ENCODE measurements at places on chromosomes 4 and X.
A peak's percentile ranks its signal among the peaks of the same experiment; 100 is the strongest.

GRCh38 chr4:119053245-119053644 is 82.4 kb upstream of the MYOZ2 start:
- no peak for DNase-seq

DNA sequence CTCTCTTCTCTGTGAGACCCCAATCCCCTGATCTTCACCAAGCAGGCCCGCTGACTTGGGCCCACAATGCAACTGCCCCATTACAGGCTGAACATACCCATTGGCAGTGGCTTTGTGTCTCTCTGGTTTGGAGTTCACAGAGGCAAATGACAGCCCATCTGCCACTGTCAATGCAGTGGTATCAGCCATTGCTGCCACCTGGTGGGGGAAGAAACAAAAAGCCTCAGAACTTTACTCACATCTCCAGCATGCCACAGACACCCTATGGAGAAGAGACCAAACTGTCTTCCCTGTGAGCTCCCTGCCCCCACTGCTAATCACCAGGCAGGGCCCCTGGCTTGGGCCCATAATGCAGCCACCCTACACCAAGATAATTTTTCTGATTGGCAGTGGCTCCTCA is 729.3 kb upstream of the ACTRT1 start:
- DNase-seq: no peak

- peak; percentile 64 for DNase-seq
These were observed 10.2 kb upstream of the TMEM185A start for GRCh38 chrX:149641835-149642234.

DNA sequence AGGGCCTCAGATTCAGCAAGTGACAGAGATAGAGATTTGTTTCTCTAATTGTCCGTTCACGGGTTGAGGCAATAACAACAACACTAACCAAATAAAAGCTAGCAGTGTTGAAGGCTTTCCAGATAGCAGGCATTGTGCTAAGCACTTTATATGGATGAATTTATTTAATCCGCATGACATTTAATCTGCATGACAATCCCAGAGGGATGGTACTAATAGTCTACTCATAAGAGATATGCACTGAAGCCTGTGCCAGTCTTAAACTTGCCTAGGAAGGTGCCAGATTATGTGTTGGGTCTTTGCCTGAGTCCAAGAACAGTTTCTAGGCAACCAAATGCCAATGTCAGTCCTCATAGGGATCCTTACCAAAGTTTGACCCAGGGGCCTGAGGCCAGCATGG is 37.7 kb upstream of the FAT1 start:
- no peak for DNase-seq

- no peak for DNase-seq
These were observed 42.9 kb downstream of the DCTD start for GRCh38 chr4:182874304-182874751.

GRCh38 chr4:143726714-143727113 is 26.2 kb upstream of the FREM3 start:
- DNase-seq: no peak

DNA sequence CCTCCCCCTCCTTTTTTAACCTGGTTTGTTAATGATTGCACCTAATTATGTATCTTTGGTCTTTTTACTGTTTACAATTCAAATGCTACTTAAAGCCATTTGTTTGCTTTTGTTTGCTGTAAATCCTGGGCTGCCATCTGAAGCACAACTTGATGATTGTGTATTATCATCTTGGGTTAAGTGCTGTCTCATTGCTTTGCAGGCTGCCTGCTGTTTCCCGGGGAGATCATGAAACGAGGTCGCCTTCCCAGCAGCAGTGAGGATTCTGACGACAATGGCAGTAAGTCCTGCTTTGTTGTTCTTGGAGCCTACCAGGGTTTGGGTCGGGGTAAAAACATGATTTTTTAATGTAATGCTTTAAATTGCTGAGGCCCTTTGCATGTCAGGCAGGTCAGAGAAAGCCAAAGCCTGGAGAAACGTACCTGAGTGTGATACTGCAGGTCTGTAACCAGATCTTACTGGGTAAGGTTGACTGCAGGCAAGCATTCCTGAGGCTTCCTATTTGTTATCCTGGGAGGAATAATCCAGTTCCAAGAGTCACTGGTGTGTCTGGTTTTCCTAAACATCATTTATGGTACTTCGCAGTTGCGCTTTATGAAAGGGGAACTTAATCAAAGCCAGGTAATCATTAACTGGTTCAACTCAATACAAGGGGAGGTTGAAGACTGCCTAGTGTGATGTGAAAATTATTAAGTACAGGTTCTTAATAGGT is 22.2 kb downstream of the JADE1 start:
- peak; percentile 51 for DNase-seq

DNA sequence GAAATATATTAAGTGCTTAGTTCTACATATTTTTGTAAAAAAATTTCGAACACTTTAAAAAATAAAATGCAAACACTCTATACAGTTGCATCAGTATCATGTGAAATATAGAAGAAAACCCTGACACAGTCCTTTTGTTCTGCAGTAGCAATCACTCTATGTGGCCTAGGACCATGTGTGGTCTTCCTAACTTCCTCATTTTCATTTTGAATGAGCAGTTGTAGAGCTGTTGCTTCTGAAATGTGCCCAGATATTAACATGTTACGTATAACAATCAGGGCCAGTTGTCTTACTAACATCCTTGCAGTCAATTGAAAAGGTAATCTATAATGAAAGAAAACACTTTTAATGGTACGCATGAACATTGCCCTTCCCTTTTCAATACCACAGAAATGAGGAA is 107.9 kb downstream of the ZNF827 start:
- DNase-seq: no peak

GRCh38 chr4:12791536-12791935 is 692.6 kb downstream of the RAB28 start:
- no peak for DNase-seq

DNA sequence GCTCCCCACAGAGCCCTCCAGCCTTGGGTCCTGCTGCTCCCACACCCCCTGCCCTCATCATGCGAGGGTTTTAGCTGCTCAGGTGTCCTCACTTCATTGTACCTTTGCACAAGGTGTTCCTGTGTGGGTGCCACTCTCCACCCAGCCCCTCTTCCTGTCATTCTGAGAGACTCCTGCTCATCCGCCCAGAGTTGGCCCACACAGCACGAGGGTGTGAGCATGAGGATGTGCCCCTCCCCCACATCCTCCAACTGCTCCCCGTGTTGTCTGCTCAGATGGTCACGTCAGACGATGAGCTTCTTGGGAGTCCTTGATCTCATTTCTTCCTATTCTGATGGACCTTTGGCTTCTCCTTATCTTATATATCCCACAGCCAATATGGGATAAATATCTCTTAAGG is 53.2 kb downstream of the HTT-AS start:
- DNase-seq: no peak

GRCh38 chr4:89157488-89158024 is 46.2 kb downstream of the TIGD2 start:
- DNase-seq: no peak

DNA sequence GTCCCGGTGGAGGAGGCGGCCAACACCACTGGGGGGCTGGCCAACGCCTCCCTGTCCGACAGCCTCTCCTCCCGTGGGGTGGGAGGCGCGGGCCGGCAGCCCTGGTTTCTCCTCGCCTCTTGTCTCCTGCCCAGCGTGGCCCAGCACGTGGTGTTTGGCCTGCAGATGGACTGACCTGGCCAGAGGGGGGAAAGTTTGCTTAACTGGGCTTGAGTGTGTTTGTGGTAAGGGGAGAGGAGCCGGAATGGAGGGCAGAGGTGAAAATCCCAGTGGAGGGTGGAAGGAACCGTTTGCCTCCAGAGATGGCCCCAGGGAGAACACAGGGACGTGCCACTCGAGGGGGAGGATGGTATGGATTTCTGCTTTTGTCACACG is 27.6 kb downstream of the NYX start:
- no peak for DNase-seq

DNA sequence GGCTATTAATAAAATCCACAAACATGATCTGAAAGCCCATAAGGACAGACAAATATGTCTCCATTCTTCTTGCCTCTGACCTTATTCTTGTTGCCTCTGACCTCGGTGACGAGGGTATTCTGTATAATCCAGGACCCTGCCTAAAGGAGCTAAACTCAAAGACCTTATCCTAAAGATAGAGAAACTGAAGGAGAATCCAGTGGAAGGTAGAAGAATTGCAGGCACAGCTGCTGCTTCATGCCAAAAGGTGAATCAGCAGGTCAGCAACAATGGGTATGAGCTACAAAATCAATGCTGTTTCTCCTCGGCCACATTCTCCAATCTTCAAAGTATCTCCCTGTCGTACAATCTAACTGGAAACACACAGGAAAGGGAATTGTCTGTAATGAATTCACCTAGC is 71.4 kb downstream of the INTS6L start:
- DNase-seq: no peak

- DNase-seq: no peak
These were observed 19.9 kb upstream of the IGSF1 start for GRCh38 chrX:131308980-131309379.

GRCh38 chr4:156516698-156517097 is 454.9 kb downstream of the PDGFC start:
- no peak for DNase-seq

- no peak for DNase-seq
These were observed 71.0 kb downstream of the RAPGEF2 start for GRCh38 chr4:159173886-159174285.

Measured in fibroblast of the aortic adventitia (primary cell).